ENCODE measurements at places on chromosomes 16 and 17.

DNA sequence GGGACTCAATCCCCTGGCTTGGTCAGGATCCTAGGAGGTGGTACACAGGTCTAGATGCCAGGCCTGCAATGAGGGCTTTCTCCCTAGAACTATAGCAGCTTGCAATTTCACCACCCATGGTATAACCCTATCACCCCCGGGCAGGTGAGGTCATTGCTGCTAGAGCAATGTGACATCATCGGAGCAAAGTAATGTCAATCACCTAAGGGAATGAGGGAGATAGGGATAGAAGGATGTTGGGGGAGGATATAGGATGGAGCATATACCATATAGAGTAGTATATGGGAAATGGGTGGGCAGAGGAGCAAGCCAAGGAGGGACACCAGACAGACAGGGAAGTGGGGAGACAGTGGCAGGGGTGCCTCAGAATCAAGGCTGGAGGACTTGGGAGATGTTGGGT is 3.3 kb downstream of the KCNH4 start:
- no peaks in the 10 kb centered on the region for H3K36me3 ChIP-seq
- H3K4me1 ChIP-seq = peaks cover 2% of the 10 kb centered on the region
- no peak for DNase-seq
- H3K4me3 ChIP-seq = no peak overlapping the region

DNA sequence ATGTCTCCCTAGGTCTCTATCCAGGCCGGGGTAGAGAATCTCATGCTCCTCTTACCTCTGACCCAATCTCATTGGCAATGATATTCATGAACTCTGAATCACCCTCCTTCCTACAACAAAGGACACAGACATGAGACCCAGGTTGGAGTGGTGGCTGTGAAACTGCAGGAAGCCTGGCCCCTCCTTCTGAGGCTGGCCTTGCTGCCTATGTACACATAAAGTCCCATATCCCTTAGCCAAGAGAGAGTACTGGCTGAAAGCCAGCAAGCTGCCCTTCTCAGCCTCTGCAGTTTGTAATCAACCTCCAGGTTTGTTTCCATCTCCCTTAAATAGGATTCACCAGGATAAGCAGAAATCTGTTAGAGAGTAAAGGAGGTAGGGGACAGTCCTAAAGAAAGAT is 10.6 kb downstream of the AARSD1 start:
- no peaks in the 10 kb centered on the region for H3K27me3 ChIP-seq
- DNase-seq = no peak
- H3K4me1 ChIP-seq = no peaks in the 10 kb centered on the region
- peaks cover 79% of the 10 kb centered on the region for H3K36me3 ChIP-seq
- no peak overlapping the region for H3K4me3 ChIP-seq

DNA sequence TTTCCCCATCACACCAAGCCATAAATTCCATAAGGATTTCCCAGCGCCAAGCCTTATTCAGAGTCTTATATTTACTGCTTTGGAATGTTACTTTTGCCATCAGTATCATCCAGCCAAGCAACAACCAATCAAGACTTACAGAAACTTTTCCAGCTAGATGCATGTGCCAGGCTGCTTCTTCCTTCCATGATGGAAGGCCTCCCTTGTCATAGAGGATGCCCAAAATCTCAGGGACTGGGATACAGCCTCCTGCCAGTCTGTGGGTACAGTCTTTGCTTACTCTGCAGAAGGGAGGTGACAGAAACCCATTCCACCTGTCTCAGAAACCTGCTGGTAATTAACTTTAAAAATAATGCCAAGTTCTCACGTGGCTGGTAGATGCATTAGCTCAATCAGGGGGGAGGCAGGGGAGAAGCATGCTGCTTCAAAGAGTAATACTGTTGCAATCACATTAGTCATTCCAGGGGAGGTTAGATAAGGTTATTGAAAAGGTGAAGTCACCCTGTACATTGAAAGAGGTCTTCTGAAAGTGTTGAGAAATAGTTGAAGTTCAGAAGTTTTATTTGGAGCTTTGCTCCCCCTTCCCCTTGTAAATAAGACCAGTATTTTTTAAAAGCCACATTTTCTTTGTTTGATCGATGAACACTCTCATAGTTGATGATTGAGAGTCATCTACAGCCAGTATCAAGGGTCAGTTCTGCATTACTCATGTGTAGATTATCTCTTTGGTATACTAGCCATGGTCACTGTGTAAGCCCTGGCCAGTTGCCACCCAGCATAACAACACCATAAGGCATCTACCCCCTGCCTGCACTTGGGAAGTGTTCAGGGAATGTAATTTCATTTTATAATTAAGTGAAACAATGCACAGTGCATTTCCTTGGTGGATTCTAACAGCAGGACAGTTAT is 22.2 kb downstream of the HLF start:
- no peaks in the 10 kb centered on the region for H3K36me3 ChIP-seq
- H3K27me3 ChIP-seq = no peaks in the 10 kb centered on the region
- H3K27ac ChIP-seq = no peak overlapping the region

- peak overlapping the region; percentile 64 for H3K4me3 ChIP-seq
- peak; percentile 90 for DNase-seq
- H3K27ac ChIP-seq = peak overlapping the region; percentile 98
- no peaks in the 10 kb centered on the region for H3K27me3 ChIP-seq
- H3K36me3 ChIP-seq = peaks cover 65% of the 10 kb centered on the region
- peaks cover 85% of the 10 kb centered on the region for H3K4me1 ChIP-seq
These were observed 58.3 kb downstream of the PRMT7 start for GRCh38 chr16:68369168-68369567.

- H3K27me3 ChIP-seq = no peaks in the 10 kb centered on the region
- no peak overlapping the region for H3K27ac ChIP-seq
- no peaks in the 10 kb centered on the region for H3K36me3 ChIP-seq
- no peak for DNase-seq
- H3K4me3 ChIP-seq = no peak overlapping the region
- no peaks in the 10 kb centered on the region for H3K4me1 ChIP-seq
These were observed 85.6 kb downstream of the KCNJ2 start for GRCh38 chr17:70254735-70255460.

GRCh38 chr16:89343501-89344457 is 126.3 kb downstream of the ZNF778 start:
- DNase-seq = no peak
- H3K4me1 ChIP-seq = no peaks in the 10 kb centered on the region
- H3K27ac ChIP-seq = no peak overlapping the region
- H3K36me3 ChIP-seq = peaks cover 22% of the 10 kb centered on the region

- no peak for DNase-seq
- no peak overlapping the region for H3K27ac ChIP-seq
- no peaks in the 10 kb centered on the region for H3K36me3 ChIP-seq
- H3K4me3 ChIP-seq = no peak overlapping the region
- peaks cover 13% of the 10 kb centered on the region for H3K27me3 ChIP-seq
These were observed 39.6 kb upstream of the RPL38 start for GRCh38 chr17:74163836-74164235.

DNA sequence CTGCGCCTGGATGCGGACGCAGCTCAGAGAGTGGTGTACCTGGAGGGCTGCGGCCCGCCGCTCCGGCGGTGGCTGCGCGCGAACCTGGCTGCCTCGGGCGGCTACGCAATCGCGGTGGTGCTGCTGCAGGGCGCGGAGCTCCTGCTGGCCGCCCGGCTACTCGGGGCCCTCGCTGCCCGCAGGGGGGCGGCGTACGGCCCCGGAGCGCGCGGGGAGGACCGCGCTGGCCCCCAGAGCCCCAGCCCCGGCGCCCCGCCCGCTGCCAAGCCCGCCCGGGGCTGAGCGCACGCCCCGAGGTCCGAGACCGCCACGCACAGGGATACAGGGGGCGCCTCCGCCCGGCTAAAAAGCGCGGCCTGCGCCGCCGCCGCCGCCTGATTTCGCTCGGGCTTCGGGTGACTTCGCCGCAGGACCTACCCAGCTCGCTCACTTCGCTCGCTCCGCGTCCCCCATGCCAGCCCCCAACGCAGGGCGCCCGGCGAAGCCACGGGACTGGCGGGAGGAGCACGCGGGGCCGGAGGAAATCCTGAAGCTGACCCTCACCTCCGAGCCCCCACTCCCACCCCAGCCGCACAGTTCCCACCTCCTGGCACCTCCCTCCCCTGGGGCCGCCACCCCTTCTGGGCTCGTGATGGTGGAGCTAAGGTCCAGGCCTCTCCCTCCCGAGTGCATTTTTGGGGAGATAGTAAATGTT is 8.2 kb downstream of the PDE6G start:
- H3K27ac ChIP-seq = no peak overlapping the region
- H3K4me1 ChIP-seq = no peaks in the 10 kb centered on the region
- H3K36me3 ChIP-seq = no peaks in the 10 kb centered on the region
- H3K27me3 ChIP-seq = no peaks in the 10 kb centered on the region
- no peak overlapping the region for H3K4me3 ChIP-seq
- DNase-seq = no peak

- DNase-seq = peak; percentile 34
- H3K4me1 ChIP-seq = no peaks in the 10 kb centered on the region
- no peak overlapping the region for H3K4me3 ChIP-seq
These were observed 313.3 kb upstream of the XYLT1 start for GRCh38 chr16:17784073-17784472.

GRCh38 chr16:73794994-73795393 is 501.6 kb upstream of the PSMD7 start:
- H3K36me3 ChIP-seq = no peaks in the 10 kb centered on the region
- H3K27me3 ChIP-seq = no peaks in the 10 kb centered on the region
- no peak overlapping the region for H3K27ac ChIP-seq

DNA sequence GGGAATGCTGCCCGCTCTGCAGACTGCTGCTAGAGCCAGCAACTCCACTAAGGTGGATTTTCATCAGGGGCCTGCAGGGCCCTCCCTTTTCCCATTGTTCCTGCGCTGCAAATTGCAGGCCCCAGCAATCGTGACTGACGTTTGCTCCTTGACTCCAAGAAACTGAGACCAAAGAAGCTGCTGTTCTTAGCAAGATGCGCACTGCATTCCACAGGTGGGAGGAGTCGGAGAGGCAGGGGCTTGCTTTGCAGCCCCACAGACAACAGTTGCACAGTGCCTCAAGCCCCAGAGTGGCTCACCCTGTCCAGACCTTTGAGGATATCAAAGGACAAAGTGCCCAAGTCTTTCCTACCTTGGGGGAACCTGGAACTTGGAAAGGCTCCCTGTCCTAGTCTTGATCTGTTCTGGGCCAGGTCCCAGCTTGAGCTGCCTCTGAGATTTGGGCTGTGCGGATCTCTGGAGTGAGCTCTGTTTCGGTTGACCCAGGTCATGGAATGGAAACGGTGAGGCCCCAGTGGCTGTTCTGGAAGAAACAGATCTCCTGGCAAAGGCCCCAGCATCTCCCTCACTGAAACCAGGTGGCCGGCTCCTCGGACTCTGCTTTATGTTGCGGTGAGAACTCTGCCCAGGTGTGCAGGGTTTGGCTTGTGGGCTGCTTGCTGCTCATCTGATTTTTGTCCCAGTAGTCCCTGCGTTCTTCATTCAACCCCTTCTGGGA is 24.9 kb downstream of the PLCD3 start:
- H3K36me3 ChIP-seq = peaks cover 67% of the 10 kb centered on the region
- DNase-seq = no peak
- no peak overlapping the region for H3K27ac ChIP-seq
- no peaks in the 10 kb centered on the region for H3K4me1 ChIP-seq

DNA sequence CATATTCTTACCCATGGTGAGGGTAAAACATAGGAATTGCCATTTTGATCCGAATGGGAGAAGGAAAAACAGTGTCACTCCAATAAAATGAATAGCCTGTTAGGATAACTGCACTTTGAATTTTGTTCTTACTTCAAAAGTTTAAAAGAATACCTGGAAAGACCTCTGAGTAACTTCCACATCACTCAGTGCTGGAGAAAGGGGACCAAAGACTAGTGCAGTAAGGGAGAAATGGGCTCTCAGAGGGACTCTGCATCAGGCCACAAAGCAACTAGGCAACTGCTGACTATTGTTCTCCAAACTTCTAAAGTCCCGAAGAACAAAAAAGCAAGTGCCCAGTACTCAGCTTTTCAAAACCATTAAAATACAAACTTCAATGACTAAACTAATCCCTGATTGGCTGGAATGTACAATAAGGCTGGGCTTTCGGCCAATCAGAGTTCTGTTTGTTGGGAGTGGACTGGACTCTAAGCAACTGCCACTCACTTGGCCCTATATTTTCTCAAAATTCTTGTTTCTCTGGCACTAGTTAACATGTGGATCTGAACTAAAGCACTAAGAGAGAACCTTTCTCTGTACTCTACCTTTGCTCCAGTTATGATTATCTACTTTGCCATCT is 6.2 kb downstream of the DNAJC7 start:
- H3K4me3 ChIP-seq = no peak overlapping the region
- no peak for DNase-seq
- peaks cover 20% of the 10 kb centered on the region for H3K4me1 ChIP-seq
- no peak overlapping the region for H3K27ac ChIP-seq
- H3K27me3 ChIP-seq = no peaks in the 10 kb centered on the region

DNA sequence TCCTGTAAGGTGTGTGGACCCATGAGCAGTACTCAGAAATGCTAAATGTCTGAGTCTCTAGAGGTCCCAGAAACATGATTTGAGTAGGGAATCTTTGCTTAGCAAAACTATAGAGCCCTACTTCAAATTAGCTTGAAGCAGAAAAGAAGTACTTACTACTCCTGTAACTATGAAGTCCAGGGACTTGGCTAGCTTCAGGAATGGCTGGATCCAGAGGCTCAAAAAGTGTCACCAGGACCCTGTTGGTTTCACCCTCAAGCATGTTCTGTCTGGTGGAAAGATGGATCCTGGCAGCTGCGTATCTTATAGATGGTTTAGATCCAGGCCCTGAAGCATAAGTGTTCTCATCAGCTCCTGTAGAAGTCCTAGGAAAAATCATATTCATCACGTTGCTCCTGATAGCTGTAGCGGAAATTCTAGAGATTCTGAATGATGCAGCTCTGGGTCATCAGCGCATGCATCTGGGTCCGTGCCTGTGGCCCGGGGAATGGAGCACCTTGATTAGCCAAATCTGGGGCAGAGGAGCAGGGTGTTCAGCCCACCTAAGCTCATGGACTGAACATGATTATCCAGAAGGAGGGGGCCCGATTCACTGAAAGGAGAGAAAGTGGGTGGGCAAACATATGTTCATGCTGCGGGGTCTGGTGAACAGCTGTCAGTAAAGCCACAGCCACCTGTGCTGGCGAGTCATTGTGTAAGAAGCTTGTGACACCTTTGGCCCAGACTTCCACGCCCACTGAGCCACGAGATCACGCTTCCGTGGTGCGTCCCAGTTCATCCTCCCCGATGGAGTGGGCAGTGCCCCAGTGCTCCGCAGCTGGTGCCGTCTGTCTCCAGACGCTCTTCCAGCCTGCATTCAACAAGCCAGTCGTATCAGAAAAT is 260.6 kb downstream of the CPPED1 start:
- no peaks in the 10 kb centered on the region for H3K27me3 ChIP-seq
- H3K4me3 ChIP-seq = no peak overlapping the region
- H3K36me3 ChIP-seq = no peaks in the 10 kb centered on the region

- H3K4me3 ChIP-seq = no peak overlapping the region
- H3K27me3 ChIP-seq = peaks cover 4% of the 10 kb centered on the region
- DNase-seq = no peak
- H3K27ac ChIP-seq = no peak overlapping the region
These were observed 58.2 kb downstream of the MAF start for GRCh38 chr16:79542237-79542774.

GRCh38 chr16:90053902-90054500 is 23.1 kb downstream of the PRDM7 start:
- H3K27ac ChIP-seq = no peak overlapping the region
- H3K4me3 ChIP-seq = no peak overlapping the region
- no peaks in the 10 kb centered on the region for H3K27me3 ChIP-seq
- no peaks in the 10 kb centered on the region for H3K4me1 ChIP-seq
- no peak for DNase-seq
- H3K36me3 ChIP-seq = no peaks in the 10 kb centered on the region

GRCh38 chr17:6496640-6497441 is 52.6 kb downstream of the PIMREG start:
- no peak overlapping the region for H3K4me3 ChIP-seq
- DNase-seq = no peak
- H3K27me3 ChIP-seq = peaks cover 12% of the 10 kb centered on the region
- H3K36me3 ChIP-seq = no peaks in the 10 kb centered on the region
- no peak overlapping the region for H3K27ac ChIP-seq

Data from DND-41 (cell line).